ENCODE measurements at places on chromosomes 2 and 18.

- no peak for DNase-seq
Observed at GRCh38 chr18:76524900-76525698, 30.1 kb upstream of the ZNF516 start.

DNA sequence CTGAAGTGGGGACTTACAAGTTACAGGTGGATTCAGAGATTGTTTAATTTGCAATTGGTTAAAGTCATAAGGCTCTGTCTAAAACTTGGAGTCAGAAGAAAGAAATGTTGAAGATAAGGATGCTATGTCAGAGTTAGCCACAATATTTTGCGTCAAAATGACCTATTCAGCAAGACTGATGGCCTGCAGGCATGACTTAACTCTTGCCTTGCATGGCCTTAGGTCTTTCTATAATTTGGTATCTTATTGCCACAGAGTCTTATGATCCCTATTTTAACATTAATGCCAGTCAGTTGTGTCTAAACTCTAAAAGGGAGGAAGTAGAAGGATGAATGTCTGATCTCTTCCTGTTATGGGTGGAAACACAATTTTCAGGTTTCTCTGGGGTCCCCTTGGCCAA lies 5.2 kb upstream of the COMMD1 start:
- DNase-seq: no peak

- no peak for DNase-seq
Observed at GRCh38 chr2:58922245-58922644, 681.1 kb upstream of the FANCL start.

GRCh38 chr2:191611614-191612013 lies 66.3 kb upstream of the NABP1 start:
- DNase-seq: peak; percentile 43

DNA sequence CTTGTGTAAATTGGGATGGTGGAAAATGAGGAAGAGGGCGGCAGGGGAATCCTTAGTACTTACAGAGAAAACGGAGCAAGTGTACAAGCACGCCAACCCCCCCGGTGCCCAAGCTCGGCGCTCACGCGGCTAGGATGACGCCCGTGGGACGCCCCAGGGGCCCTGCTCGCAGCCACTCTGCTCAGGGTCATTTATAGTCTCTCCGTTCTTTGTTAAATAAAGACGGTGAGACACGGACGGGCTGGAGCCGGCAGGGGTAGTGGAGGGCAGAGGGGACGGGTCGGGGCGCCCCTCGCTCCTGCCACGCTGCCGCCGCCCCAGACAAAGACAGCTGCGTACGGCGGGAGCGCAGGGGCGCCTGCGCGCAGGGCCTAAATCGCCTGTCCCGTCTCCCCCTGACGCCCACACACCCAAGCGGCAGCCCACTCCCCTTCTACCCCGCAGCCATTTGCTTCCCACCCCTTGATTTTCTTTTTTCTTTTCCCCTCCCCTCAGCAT lies 37.8 kb downstream of the PCBP1 start:
- peak; percentile 80 for DNase-seq

DNA sequence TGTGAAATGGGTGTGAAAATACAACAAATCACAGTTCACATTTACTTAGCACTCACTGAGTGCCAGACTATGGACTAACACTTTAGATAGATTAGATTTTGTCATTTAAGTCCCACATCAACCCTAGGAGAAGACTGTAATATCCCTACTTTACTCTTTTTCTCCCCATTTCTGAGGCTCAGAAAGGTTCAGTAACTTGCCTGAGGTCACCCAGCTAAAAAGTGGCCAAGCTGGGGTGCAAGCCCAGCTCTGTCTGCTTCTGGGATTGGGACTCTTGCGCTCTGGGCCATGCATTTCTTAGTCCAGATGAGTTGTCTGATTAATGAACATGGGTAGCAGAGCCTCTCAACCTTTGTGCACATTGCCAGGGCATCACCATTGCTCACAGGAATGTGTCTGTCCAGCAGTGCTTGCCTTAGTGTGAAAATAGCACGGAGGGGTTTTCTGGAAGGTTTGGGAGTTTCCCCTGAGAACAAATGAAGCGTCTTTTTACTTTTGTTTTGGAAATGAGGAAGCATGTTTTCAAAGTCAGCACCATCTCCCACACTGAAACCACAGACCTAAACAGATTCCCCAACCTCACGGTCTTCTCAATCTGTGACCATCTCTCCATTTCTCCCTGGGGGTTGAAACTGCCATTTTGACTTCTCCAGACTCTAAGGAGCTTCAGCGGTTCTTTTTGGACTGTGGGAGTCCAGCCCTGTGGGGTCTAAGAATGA lies 31.9 kb downstream of the NRP2 start:
- DNase-seq: peak; percentile 40

- DNase-seq: no peak
Observed at GRCh38 chr2:211026109-211026508, 469.7 kb downstream of the CPS1 start.

- DNase-seq: no peak
Observed at GRCh38 chr2:126239320-126239955, 416.5 kb upstream of the GYPC start.

GRCh38 chr18:63074981-63075404 lies 244.6 kb downstream of the BCL2 start:
- DNase-seq: peak; percentile 38

GRCh38 chr2:209976698-209977385 lies 25.6 kb upstream of the RPE start:
- DNase-seq: no peak

DNA sequence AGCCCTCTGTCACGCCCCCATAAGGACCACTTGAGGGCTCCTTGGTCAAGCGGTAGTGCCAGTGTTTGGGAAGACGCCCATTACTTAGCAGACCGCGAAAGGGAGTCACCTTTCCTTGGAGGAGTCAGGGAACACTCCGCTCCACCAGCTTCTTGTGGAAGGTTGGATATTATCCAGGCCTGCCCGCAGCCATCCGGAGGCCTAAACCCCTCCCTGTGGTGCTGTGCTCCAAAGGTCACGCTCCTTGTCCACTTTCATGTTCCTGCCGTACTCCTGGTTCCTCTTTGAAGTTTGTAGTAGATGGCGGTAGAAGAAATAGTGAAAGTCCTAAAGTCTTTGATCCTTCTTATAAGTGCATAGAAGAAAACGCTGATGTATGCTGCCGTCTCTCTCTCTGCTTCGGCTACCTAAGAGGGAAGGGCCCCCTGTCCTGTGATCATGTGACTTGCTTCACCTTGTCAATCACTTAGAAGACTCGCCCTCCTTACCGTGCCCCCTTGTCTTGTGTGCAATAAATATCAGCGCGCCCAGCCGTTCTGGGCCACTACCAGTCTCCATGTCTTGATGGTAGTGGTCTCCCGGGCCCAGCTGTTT lies 1.7 kb upstream of the CATIP start:
- DNase-seq: no peak

DNA sequence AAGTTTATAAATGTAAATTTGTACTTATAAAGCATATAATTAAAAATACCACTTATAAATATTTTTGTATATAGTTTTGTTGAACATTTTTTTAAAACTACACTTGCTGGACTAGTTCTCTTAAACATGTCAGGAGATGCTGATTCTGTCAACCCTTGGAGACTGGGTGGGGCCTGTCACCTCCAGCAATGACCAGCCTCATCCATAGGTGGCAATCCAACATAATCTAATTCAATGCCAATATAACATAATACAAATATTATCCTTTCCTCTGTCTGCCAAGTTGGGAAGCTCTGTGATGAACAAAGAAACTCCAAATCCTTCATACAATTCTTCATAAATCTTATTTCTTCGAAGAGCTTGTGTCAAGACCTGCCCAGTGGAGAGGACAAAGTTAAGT lies 140.4 kb downstream of the RBMS1 start:
- no peak for DNase-seq

- no peak for DNase-seq
Observed at GRCh38 chr2:114859726-114860510, 417.5 kb downstream of the DPP10 start.

GRCh38 chr2:231360401-231360800 lies 35.1 kb upstream of the B3GNT7 start:
- DNase-seq: no peak

DNA sequence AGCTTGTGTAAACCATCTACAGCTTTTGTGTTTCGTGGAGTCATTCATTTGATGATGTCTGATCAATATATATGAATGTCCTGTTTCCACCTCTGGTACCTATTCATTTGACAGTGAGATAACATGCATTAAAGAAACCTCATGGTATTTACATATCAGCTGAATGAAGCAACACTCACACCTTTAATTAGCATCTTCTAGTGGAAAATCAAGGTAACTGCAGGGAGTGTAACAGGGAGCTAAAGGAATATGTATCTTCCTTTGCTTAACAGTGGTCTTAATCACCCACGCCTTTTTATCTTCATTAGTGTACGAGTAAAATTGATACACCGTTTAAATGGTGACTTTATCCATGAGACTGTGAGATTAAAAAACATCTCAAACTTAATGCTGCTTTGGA lies 15.6 kb downstream of the SLC39A10 start:
- no peak for DNase-seq
